Progenitor cell of endocrine pancreas (in vitro differentiated cells): ENCODE measurements at places on chromosomes 13 and 19. TPM values are rescaled to one million over a fixed set of nuclear protein-coding genes. Genes with fewer than 3 reads are reported as not detected.

- DNase-seq: no peak
Observed at GRCh38 chr19:4996701-4997100, 27.8 kb downstream of the KDM4B start.

- DNase-seq: no peak
Observed at GRCh38 chr19:16825312-16826052, 3.7 kb upstream of the SIN3B start.

DNA sequence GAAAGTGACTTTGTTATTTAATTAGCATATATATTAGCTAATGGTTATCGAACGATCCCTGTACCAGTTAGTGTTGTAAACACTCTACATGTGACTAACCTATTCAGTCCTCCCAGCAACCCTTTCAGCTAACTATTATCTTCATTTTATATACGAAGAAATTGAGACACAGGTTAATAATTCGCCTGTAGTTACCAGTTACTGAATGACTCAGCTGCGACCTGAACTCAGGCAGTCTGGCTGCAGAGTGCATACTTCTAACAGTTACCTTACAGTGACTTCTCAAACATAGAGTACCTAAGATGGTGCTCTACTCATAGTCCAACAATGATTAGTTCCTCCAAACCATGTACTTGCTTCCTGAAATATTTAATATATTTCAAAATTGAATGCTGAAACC lies 117.7 kb downstream of the FNDC3A start:
- no peak for DNase-seq

- DNase-seq: no peak
Observed at GRCh38 chr19:5038631-5039271, 69.8 kb downstream of the KDM4B start.

DNA sequence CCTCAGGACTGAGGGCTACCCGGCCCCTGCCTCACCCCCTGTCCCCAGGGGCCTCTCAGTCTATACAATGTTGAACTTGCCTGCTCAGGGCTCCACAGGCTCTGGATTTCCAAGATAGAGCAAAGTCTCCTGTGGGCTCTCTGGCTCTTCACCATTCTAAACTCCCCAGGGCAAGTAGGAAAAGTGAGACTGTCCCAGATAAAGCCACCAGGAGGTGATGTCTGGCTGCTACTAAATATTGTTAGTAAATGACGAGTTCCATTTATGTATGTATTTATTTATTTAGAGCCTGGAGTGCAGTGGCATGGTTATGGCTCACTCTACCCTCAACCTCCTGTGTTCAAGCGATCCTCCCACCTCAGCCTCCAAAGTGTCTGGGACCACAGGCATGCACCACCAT lies 73.6 kb upstream of the SIAH3 start:
- DNase-seq: no peak

NKPD1 gene
- 0.34 and 0.53 TPM in 2 replicates for total RNA-seq

NMRK2 gene
- total RNA-seq: 1.4 and 2.3 TPM in 2 replicates

CNFN gene
- total RNA-seq: 2.8 and 2.9 TPM in 2 replicates
